Vagina (tissue), 2 donors: ENCODE measurements at places on chromosomes 11 and 22.

- H3K36me3 ChIP-seq, result no peaks in the 10 kb centered on the region
- peaks cover 100% of the 10 kb centered on the region for H3K4me1 ChIP-seq
- no peak for DNase-seq
Observed at GRCh38 chr11:118917481-118918127, 8.1 kb downstream of the BCL9L start.

GRCh38 chr22:20400606-20401375 is 6.8 kb downstream of the ZNF74 start:
- DNase-seq, result peak; percentile 74
- H3K36me3 ChIP-seq, result no peaks in the 10 kb centered on the region
- no peak overlapping the region for H3K27ac ChIP-seq
- no peaks in the 10 kb centered on the region for H3K27me3 ChIP-seq
- H3K4me3 ChIP-seq, result no peak overlapping the region

DNA sequence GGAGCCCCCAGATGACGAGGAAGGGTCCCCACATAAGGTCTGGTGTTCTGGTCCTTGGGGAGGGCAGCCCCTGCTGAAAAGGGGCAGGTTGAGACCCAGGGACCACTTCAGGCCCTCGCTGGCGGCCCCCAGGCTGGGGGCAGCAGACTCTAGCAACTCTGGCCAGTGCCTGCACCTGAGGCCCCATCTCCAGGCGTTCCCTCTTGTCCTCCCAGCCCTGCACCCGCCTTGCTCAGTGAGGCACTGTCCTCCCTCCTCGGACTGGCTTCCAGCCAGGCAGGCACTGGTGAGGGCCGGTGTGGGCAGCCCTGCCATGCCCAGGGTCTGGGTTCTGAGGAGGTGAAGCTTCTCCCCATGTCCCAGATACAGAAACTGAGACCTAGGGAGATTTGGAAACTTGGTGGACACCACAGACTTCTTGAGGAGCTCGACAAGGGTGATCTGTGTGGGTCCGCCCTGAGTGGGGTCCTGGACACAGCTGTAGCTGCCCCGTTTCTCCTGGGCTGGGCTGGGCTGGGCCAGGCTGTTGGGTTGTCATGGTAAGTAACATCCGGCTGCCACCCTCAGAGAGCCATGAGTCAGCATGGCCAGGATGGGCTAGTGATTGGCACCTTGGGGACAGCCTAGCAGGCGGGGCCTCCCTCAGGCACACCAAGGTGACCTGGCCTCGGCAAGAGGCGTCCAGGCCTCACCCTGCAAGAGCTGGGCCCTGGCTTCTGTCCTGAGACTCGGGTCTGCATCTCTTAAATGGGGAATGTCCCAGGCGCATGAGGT is 11.1 kb upstream of the PHLDA2 start:
- H3K4me3 ChIP-seq, result no peak overlapping the region
- no peak overlapping the region for H3K27ac ChIP-seq
- no peak for DNase-seq
- no peaks in the 10 kb centered on the region for H3K36me3 ChIP-seq
- peaks cover 15% of the 10 kb centered on the region for H3K4me1 ChIP-seq

- H3K4me3 ChIP-seq, result no peak overlapping the region
- no peak overlapping the region for H3K27ac ChIP-seq
- no peak for DNase-seq
- no peaks in the 10 kb centered on the region for H3K4me1 ChIP-seq
- no peaks in the 10 kb centered on the region for H3K36me3 ChIP-seq
- no peaks in the 10 kb centered on the region for H3K27me3 ChIP-seq
Observed at GRCh38 chr11:80320765-80321164, 879.9 kb upstream of the TENM4 start.

GRCh38 chr11:105361651-105362050 is 222.1 kb upstream of the CARD18 start:
- no peaks in the 10 kb centered on the region for H3K4me1 ChIP-seq
- DNase-seq, result no peak

- no peaks in the 10 kb centered on the region for H3K36me3 ChIP-seq
- peaks cover 18% of the 10 kb centered on the region for H3K4me1 ChIP-seq
- H3K27me3 ChIP-seq, result no peaks in the 10 kb centered on the region
- peak overlapping the region; percentile 79 for H3K27ac ChIP-seq
- H3K4me3 ChIP-seq, result peak overlapping the region; percentile 86
- DNase-seq, result no peak
Observed at GRCh38 chr22:30591191-30591587, 521 bp downstream of the PES1 start.

GRCh38 chr11:74446532-74446938 is 20.8 kb downstream of the KCNE3 start:
- H3K36me3 ChIP-seq, result no peaks in the 10 kb centered on the region
- no peak for DNase-seq
- H3K27me3 ChIP-seq, result no peaks in the 10 kb centered on the region
- peaks cover 28% of the 10 kb centered on the region for H3K4me1 ChIP-seq
- peak overlapping the region; percentile 12 for H3K27ac ChIP-seq

DNA sequence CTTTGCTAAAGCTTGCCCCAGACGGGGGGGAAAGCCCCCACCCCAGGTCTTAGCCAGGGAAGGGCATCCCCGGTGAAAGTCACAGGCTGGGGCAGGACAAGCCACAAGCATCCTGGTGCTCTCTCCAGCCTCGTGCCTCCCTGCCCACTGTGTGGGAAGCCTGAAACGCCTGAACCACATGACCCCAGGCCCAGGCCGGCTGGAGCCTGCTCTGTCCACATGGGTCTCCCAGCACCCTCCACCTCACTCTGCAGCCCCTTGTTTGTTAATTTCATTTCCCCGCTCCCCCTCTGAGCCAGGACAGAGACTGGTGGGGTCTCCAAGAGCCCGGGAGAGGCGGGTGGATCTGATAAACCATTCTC is 58.3 kb upstream of the TCF20 start:
- H3K27me3 ChIP-seq, result no peaks in the 10 kb centered on the region
- DNase-seq, result no peak
- no peaks in the 10 kb centered on the region for H3K36me3 ChIP-seq
- no peak overlapping the region for H3K4me3 ChIP-seq
- H3K27ac ChIP-seq, result no peak overlapping the region

DNA sequence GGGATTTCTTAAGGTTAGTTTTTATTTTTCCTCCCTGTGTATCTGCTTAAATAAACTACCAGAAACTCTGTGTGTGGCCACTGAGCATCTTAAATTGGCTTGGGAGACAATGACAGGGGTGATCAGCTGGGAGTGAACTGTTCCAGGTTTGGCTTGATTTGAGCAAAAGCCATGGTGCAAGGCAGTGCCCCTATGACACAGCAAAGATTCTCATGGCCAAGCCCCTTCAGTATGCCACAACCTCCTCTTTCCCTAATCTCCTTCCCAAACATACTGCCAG is 370.5 kb downstream of the SOX6 start:
- DNase-seq, result no peak
- H3K27ac ChIP-seq, result no peak overlapping the region
- H3K27me3 ChIP-seq, result no peaks in the 10 kb centered on the region
- H3K4me3 ChIP-seq, result no peak overlapping the region
- no peaks in the 10 kb centered on the region for H3K4me1 ChIP-seq
- H3K36me3 ChIP-seq, result no peaks in the 10 kb centered on the region

DNA sequence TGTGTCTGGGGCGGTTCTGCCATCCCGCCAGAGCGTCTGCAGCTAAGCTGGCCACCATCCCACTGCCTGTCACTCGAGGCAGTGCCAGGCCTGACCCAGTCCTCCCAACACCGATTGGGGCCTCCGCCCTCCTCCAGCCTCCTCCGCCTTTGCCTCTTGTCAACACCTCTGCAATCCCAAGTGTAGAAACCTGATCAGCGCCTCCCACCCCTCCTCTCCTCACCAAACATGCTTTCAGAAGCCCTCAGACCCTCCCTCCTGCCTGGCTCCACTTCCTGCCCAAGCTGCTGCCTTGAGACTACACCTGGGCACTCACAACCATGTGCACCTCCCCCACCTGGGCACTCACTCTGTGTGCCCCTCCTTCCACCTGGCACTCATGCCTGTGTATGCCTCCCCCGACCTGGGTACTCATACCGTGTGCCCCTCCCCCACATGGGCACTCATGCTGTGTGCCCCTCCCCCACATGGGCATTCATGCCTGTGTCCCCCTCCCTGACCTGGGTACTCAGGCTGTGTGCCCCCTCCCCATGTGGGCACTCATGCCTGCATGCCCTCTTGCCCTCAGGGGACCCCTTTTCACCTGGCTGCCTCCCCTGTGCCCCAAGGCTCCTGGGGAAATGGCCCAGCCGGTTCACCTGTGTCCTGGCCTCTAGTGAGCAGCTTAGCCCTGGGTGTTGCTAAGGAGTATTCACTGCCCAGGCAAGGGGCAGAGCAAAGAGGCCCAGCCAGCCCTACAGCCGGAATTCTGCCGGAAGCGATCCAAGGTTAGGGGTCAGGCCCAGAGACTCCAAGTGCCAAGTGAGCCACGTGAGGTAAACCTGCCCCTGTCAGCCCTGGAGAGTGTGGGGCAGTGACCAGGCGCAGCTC is 5.5 kb upstream of the IFITM10 start:
- H3K27ac ChIP-seq, result peak overlapping the region; percentile 20
- H3K27me3 ChIP-seq, result no peaks in the 10 kb centered on the region
- DNase-seq, result no peak
- peaks cover 69% of the 10 kb centered on the region for H3K36me3 ChIP-seq
- no peak overlapping the region for H3K4me3 ChIP-seq

- H3K4me3 ChIP-seq, result no peak overlapping the region
- peaks cover 7% of the 10 kb centered on the region for H3K4me1 ChIP-seq
- DNase-seq, result no peak
- H3K27ac ChIP-seq, result no peak overlapping the region
Observed at GRCh38 chr22:41535244-41535643, 9.0 kb downstream of the POLR3H start.

- no peaks in the 10 kb centered on the region for H3K4me1 ChIP-seq
- H3K27me3 ChIP-seq, result no peaks in the 10 kb centered on the region
- DNase-seq, result no peak
- no peak overlapping the region for H3K27ac ChIP-seq
Observed at GRCh38 chr11:71064702-71065515, 187.5 kb downstream of the SHANK2 start.

DNA sequence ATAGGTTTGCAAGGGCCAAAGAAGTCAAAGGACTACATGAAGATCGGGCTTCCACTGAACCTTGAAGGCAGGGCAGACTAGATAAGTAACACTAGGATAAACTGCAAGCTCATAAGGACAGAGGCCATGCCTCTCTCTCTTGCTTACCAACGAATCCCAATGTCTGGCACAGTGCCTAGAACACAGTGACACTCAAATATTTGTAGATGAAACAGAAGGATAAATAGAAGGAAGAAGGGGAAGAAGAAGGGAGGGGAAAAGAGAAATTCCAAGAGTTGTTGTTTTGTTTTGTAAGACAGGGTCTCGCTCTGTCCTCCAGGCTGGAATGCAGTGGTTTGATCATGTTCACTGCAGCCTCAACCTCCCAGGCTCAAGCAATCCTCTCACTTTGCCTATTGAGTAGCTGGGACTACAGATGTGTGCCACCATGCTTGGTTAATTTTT is 26.9 kb downstream of the SIK3 start:
- no peaks in the 10 kb centered on the region for H3K36me3 ChIP-seq
- DNase-seq, result no peak
- H3K4me1 ChIP-seq, result peaks cover 40% of the 10 kb centered on the region
- no peaks in the 10 kb centered on the region for H3K27me3 ChIP-seq

GRCh38 chr22:44608597-44609399 is 93.2 kb upstream of the PRR5 start:
- DNase-seq, result no peak
- H3K4me1 ChIP-seq, result no peaks in the 10 kb centered on the region
- H3K27me3 ChIP-seq, result no peaks in the 10 kb centered on the region
- H3K36me3 ChIP-seq, result no peaks in the 10 kb centered on the region
- H3K4me3 ChIP-seq, result no peak overlapping the region

DNA sequence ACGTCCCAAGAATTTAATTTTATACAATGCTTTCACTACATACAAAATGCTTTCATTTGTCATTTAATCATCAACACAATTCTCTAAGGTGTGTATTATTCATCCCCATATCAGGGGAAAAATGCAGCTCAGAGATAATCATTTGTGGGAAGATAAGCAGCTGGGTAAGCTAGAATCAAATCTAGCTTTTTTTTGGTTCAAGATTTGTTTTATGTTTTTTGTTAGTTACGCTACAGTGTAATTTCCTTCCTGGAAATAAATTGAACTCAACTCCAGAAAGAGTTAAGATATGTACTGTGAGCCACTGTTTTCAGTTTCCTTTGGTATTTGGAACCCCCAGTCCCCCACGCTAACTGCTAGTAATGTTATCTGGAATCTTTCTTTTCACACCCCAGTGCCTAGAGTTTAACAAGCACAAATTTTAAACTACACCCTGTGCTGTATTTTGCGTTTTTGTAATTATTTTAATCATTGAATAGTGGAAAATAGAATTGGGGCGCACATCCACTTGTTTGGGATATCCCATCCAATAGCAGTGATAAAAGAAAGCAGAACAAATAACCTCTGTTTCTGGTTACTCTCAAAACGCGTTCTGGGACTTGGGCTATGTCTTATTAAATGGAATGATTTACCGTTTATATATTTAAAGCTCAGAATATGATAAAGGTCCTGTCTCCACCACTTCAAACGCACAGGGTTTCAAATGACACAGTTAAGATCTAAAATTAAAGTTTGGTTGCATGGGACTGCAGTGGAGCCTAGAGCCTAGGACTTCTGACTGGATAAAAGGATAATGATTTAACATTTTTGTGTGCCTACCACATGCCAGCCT is 2.1 kb upstream of the HSPA8 start:
- H3K4me1 ChIP-seq, result peaks cover 44% of the 10 kb centered on the region
- peak overlapping the region; percentile 99 for H3K27ac ChIP-seq
- H3K27me3 ChIP-seq, result no peaks in the 10 kb centered on the region
- H3K36me3 ChIP-seq, result no peaks in the 10 kb centered on the region

- DNase-seq, result no peak
- no peak overlapping the region for H3K27ac ChIP-seq
- no peaks in the 10 kb centered on the region for H3K36me3 ChIP-seq
- no peaks in the 10 kb centered on the region for H3K27me3 ChIP-seq
Observed at GRCh38 chr11:103798446-103798845, 238.0 kb upstream of the DDI1 start.

DNA sequence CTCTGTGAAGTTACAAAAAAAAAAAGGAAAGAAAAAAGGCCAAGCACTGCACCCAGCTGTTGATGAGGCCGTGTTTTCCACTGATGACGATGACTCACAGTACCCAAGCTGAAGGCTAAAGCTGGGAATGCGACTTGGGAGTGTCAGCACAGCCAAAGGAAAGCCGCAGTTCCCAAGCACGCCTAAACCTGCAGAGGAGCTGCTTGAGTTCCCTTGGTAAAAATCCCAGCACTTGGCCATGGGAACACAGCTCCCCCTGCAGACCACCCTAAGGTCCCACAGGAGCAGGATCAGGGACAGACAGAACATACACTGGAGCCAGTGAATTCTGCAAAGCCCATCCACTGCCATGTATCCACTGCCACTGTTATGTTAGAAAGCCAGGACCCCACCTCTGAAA is 39.9 kb downstream of the SERGEF start:
- H3K27me3 ChIP-seq, result no peaks in the 10 kb centered on the region
- DNase-seq, result no peak
- H3K36me3 ChIP-seq, result peaks cover 8% of the 10 kb centered on the region
- no peaks in the 10 kb centered on the region for H3K4me1 ChIP-seq
- no peak overlapping the region for H3K4me3 ChIP-seq

- DNase-seq, result no peak
- peaks cover 50% of the 10 kb centered on the region for H3K36me3 ChIP-seq
- peaks cover 58% of the 10 kb centered on the region for H3K4me1 ChIP-seq
Observed at GRCh38 chr11:62560566-62561103, 13.1 kb downstream of the EEF1G start.

GRCh38 chr22:38098410-38099249 is 11.9 kb downstream of the BAIAP2L2 start:
- H3K27me3 ChIP-seq, result no peaks in the 10 kb centered on the region
- no peak overlapping the region for H3K4me3 ChIP-seq
- no peak overlapping the region for H3K27ac ChIP-seq
- H3K4me1 ChIP-seq, result no peaks in the 10 kb centered on the region
- no peak for DNase-seq

GRCh38 chr11:6468712-6469495 is 4.8 kb downstream of the TRIM3 start:
- no peak for DNase-seq
- no peaks in the 10 kb centered on the region for H3K36me3 ChIP-seq
- H3K27me3 ChIP-seq, result no peaks in the 10 kb centered on the region
